ENCODE measurements at places on chromosomes 5 and 9. TPM values are rescaled to one million over a fixed set of nuclear protein-coding genes. Genes with fewer than 3 reads are reported as not detected.

The DRD1 gene
- total RNA-seq = 0.10 TPM

The QRFP gene
- 0.77 TPM for total RNA-seq

DNA sequence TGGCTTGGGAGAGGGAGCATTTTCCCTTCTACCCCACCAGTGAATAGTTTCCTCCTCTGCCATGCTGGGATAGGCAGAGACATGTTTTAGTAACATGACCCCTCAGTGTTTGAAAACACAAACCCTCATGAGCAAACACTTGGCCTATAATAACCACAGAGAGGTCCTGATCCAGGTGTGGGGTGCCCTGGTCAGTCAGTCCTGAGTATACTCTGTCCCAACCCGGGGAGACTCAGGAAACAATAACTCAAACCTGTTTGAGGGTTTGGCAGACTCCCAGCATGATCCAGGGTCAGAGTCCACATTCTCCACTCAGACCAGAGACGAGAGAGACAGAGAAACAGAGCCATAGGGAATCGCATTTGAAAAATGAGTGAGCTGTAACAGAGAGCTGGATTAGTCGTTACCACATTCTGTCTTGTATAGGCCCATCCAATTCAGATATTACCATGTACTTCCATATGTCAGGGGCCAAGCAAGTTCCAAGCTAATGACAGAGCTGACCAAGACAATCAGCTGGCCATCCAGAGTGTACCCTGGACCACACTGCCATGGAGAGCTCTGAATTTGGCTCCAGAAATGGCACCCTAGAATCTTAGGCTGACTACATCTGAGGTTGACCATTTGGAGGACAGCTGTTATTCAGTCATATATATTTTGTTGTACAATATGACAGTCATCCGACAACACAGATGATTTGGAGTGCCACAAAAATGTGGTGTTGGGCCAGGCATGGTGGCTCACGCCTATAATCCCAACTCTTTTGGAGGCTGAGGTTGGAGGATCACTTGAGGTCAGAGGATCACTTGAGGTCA, 4.2 kb upstream of the CA9 start:
- DNase-seq = peak; percentile 94

GRCh38 chr9:78439866-78440830, 143.2 kb downstream of the PSAT1 start:
- no peak for DNase-seq

DNA sequence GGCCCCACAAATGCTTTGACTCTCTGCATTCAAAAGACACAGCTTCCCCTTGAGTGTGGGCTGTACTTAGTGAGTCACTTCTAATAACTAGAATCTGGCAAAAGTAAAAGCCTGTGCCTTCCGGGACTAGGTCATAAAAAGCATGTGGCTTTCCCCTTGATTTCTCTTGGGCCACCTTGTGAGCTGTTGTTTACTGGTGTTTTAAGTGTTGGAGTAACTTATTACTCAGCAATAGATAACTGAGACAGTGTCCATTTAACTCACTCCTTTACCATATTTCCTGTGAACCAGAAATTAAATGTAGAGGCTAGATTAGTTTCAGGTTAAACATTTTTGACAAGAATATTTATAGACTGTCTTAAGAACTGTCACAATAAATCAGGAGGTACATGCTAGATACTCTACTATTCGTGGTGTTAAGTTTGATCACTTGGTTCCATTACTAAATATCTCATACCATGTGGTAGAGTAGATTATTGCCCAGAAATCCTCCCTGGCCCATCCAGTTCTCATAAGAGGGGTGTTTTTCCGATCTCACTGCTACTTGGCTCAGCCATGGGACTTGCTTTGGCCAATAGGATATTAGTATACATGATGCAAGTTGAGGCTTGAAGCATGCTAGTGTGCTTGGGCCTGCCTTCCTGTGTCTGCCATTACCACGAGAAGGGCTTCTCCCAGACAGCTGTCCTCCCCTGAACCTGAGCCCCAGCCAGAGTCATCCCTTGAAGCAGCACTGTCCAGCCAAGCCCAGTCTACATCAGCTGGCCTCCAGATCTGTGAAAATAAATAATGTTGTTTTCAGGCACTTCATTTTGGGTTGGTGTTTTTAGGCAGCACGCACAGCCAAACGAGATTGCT, 10.4 kb upstream of the CMBL start:
- DNase-seq = no peak

- DNase-seq = no peak
Measured at GRCh38 chr5:143207563-143208364, 195.7 kb downstream of the NR3C1 start.

DNA sequence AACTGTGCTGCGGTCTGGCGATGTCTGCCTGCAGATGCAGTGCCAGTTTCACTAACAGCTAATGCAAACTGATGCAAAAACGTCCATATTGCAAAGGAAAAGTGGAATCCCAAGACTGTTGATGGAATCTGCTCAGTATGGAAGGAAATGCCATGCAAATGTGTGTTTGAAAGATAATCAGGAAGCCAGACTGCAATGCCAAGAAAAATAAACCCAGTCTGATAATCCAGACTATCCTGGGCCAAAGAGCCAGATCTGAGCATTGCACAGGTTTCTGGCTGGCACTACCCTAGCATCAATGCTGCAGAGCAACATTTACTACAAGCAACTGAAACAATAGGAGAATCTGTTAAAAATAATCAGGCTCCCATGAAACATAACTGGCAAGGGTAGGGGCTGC, 130.3 kb downstream of the FSTL4 start:
- DNase-seq = no peak

GRCh38 chr9:5688109-5688508, 59.2 kb downstream of the RIC1 start:
- no peak for DNase-seq

- no peak for DNase-seq
Measured at GRCh38 chr5:83245037-83245436, 167.7 kb downstream of the XRCC4 start.

DNA sequence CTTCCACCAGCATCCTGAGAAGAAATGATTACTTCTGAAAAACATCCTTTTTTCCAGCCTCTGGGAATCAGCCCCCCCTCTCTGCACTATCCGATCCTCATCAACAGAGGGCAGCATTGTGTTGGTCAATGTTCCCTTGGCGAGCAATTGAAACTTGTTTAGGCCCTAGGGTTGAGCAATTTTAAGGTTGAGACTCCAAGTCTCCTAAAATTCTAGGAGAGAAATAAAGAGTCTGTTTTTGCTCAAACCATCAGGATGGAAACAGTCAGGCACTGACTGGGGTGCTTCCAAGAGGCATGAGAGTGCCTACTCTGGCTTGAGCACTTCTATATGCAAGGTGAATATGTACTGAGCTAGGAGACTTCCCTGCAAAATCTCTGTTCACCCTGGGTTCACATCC, 12.4 kb upstream of the CYFIP2 start:
- peak; percentile 59 for DNase-seq

DNA sequence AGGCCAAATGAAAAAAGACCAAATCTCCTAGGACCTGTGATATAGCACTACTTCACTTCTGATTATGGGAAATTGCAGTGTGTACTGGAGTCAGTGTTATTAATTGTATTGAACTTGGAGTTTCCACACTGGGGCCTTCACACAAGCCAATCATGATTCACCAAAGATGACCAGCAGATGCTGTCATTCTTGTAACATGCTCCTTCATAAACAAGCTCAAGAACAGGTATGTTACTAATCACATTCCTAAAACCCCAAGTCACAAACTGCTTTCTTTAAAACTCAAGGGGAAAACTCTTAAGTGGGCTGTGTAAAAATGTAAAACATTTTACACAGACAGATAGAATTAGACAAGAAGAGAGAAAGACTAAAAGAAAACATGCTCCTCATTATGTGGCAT, 5.6 kb downstream of the KLHL3 start:
- DNase-seq = no peak

- DNase-seq = no peak
Measured at GRCh38 chr9:92727716-92728700, 36.6 kb downstream of the BICD2 start.

- DNase-seq = no peak
Measured at GRCh38 chr5:79081779-79082178, 12.2 kb downstream of the BHMT2 start.

DNA sequence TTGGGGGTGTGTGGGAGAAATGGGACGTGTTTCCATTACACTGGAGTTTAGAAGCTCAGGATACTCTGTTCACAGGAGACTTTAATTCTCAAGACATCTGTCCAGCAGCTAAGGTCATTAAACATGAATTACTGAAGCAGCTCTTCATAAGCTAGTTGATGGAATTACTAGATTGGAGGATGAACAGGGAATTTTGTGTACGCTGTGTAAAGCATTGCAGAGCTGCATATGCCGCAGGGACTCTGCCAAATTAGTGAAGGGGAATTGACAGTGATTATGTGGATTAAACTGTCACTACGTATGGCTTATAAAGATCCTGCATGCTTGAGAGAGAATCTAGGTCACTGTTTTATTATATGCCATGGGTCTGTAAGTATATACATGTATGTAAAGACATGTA, 177.5 kb upstream of the TBC1D2 start:
- no peak for DNase-seq

Measured in colonic mucosa (tissue), 4 donors.